ENCODE measurements at places on chromosomes 11 and 22.

DNA sequence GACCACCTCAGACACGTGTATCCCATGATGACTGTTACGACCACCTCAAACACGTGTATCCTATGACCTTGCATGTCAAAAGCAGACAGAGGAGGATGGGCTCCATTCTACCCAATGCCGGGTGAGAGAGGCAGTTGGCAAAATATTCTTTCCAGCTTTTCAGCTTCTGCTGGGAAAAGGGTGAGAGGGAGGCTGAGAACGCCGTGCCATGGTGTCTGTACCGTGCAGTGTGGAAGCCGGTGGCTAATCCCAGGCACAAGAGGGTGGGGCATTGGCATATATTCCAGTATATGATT, 1478.4 kb downstream of the TBC1D22A start:
- no peak for DNase-seq

DNA sequence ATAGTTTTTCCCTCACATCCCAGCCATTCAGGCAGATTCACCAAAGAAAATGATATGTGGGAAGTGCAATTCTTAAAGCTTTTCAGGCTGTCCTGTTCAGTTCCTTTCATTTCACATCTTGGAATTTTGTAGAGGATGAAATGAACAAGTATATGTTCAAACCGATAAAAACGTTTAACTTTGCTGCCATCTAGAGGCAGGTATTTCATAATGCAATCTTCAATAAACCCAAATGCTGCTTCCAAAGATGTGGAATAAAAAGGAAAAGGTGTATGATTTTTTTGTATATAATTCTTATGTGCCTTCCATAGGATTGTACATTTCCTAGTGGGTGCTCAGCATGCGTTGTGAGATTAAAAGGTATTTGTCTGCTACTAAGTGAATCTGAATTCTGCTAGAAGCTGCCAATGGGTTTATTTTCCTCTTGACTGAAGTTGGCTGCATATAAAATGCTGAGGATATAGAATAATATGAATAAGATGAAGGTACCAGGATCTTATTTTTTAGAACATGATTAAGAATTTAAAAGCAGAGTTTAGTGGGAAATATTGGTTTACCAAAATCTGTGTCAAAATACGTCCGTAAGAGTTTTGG, 199.3 kb downstream of the PGR start:
- DNase-seq, result no peak

- DNase-seq, result no peak
Measured at GRCh38 chr11:101010899-101011298, 118.7 kb downstream of the PGR start.

DNA sequence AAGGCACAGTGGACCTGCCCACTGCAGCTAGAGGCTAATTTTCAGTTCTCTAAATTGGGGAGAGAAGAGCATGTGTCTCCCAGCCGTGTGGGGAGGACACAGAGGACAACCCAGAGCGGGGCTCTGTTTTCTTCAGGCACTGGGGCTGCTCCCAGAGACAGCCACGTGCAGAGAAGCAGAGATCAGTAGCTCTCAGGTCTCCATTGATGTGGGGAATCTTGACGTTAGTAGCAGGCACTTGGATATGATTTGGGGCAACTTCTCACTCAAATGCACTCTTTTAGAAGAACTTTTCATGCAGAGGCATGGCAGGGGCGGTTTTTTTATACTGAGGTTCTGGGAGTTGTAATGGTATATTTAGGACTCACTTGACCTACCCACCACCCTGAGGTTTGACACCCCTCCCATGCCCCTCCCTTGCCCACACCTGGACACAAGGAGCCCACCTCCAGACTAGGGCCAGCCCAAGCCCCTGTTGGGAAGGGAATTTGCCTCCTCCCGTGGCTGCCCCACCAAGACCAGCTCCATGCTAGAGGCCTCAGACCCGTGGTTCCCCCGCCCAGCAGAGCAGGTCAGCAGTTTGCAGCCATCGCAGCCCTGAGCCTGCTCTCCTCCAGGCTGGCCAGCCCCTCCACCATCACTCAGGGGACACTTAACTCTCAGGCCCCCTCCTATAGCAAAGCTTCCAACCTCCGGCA, 94.2 kb upstream of the RTL6 start:
- DNase-seq, result no peak

DNA sequence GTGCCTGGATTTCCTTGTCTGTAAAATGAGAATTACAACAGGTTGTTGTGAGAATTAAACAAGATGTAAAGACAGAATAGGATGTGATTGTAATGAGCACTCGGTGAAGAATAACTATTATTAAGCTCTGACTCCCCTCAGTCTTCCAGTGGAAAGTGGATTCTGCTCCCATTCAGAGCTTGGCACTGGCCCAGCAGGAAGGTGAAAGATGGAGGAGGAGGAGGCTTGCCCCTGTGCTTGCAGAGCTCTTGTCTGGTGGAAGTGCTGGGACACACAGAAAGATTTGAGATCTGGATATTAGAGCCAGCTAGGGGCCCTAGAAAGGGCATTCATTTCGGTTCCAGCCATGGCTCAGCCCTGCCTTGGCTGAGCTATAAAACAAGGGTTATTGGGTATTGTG, 28.2 kb downstream of the PHLDB1 start:
- no peak for DNase-seq

DNA sequence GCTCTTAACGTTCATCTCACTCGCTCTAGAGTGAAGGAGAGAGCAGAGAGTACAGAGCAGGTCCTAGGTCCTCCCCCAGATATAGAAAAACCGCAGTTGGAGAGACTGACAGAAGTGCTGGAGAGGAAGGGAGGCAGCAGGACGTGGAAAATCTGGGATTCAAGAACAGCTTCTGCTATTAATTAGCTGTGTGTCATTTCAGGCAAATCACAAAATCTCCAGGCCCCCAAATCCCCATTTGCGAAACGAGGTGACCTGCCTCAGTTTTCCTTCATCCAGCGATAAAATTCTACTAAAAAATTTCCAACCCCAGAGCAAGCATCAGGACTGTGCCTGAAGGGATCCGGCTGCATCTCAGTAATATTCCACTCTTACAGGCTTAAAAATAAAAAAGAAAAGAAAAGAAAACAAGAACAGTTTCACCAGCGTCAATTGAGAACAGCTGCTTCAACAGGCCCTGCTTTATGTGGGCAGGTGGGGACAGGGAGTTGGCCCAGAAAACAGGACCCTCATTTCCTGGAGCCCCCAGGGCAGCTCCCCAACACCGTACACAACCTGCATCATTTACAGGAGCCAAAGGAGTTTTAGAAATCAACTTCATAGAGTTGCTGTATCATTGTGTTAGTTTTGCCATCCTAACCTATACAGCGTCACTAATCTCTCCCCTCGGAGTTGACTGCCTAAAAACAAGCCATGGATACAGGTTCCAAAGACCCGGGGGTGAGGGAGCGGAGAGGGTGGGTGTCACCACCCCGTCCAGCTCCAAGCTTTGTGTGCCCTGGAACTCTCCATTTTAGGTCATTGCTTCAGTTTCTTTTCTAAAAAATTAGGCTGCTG, 2.3 kb upstream of the MALAT1 start:
- no peak for DNase-seq

- no peak for DNase-seq
Measured at GRCh38 chr11:116108161-116108560, 603.9 kb upstream of the CADM1 start.

- no peak for DNase-seq
Measured at GRCh38 chr11:30560206-30561106, 25.7 kb downstream of the MPPED2 start.

GRCh38 chr22:37219533-37219932, 7.3 kb upstream of the SSTR3 start:
- no peak for DNase-seq

DNA sequence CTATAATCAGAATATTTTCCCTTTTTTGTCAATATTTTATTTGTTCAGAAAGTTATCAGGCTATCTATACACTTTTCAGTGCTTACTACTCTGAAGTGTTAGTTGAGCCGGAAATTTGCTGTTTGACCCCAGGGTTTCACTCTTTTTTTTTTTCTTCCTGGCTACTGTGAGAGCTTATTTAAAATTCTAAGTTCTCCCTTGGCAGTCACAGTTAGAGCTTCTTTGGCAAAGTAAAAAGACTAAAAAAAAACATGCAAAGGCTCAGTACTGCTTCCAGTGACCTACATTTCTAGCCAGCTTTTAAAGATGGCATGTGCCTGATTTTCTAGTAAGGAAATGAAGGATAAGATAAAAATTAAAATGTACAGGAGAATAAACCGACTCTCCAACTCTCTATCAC, 48.4 kb downstream of the ELP4 start:
- no peak for DNase-seq
